ENCODE measurements at places on chromosomes 11 and 22. TPM values are rescaled to one million over a fixed set of nuclear protein-coding genes. Genes with fewer than 3 reads are reported as not detected.

DNA sequence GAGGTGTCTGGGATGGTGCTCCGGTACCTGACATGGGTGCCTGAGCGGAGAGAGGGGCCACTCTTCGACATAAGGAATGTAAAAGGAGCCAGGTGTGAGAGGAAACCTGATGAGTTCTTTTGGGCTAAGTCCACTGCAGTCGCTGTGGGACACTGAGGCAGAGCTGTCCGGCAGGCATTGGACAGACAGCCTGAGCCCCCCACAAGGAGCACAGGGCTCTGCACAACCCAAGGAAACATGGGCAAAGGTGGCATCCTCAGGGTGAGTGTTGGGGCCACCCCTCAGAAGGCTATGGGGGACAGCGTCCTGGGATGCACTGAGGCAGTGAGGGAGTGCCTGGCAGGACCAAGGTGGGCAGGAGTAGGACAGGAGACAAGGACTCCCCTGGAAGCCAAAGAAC is 57.7 kb upstream of the EMID1 start:
- DNase-seq: peak; percentile 40

GRCh38 chr11:65454696-65455456 is 32.3 kb downstream of the NEAT1 start:
- DNase-seq: peak; percentile 95

GRCh38 chr11:62922189-62922589 is 1.0 kb upstream of the CHRM1 start:
- no peak for DNase-seq

DNA sequence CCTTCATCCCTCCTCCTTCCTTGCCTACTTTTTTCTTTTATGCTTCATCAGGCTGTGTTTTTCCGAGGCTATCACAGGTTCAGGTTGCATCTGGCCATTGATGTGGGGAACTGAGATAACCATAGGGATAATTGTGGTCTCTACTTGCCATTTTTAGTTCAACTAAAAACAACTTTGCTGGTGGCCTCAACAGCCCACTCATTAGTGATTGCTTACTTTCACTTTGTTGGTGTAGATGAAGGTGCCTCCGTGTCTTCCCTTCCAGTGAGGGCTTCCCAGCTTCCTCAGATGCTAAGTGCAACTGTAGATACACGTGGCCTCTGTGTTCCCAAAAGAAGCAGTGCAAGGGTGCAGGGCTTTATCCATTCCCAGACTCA is 35.0 kb downstream of the KCNJ1 start:
- DNase-seq: no peak

GRCh38 chr22:48370508-48371325 is 1457.0 kb downstream of the BRD1 start:
- DNase-seq: no peak

DNA sequence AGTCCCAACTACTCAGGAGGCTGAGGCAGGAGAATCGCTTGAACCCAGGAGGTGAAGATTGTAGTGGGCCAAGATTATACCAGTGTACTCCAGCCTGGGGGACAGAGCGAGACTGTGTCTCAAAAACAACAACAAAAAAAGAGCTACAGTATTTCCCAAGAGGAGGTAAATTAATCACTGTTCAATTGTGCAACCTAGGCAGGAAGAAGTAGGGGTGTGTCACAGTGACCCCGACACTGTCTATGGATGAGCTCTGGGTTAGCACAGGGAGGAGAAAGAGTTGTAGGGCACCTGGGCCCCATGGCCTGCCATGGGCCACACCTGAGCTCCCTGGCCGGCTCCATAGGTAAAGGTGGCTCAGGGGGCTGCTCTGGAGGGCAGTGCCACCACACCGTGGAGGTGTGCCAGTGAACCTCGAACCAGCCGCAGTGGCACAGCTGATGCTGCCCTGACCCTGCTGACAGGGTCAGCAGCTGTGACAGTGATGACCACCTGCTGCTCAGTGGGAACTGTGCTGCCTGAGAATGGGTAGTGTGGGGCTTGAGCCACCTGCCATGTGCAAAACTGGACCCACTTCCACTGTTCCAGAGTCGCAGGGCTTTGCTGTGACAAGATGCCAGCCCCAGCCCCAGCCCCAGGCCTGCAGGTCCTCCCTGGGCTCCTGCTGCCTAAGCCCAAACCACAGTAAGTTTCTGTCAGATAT is 84.0 kb upstream of the PITPNB start:
- DNase-seq: no peak

DNA sequence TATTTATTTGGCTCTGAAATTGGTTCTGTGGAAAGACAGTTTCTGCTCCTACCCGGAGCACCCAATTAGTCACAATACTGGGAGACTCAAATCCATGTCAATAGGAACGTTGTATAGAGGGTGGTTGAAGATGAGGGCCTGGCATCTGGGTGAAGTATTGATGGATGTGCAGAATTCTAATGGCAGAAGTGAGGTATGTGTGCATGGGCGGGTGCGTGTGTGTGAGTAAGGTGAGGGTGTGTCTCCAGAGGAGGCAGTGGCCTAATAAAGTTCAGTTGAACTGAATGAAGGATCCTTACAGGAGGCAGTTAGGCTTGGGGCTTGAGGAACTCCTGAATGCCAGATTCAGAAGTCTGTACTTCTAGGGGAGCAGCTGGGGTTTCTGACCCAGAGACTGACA is 71.8 kb upstream of the B3GAT1 start:
- DNase-seq: peak; percentile 11

- DNase-seq: no peak
Observed at GRCh38 chr11:26719289-26719973, 2.4 kb downstream of the SLC5A12 start.

DNA sequence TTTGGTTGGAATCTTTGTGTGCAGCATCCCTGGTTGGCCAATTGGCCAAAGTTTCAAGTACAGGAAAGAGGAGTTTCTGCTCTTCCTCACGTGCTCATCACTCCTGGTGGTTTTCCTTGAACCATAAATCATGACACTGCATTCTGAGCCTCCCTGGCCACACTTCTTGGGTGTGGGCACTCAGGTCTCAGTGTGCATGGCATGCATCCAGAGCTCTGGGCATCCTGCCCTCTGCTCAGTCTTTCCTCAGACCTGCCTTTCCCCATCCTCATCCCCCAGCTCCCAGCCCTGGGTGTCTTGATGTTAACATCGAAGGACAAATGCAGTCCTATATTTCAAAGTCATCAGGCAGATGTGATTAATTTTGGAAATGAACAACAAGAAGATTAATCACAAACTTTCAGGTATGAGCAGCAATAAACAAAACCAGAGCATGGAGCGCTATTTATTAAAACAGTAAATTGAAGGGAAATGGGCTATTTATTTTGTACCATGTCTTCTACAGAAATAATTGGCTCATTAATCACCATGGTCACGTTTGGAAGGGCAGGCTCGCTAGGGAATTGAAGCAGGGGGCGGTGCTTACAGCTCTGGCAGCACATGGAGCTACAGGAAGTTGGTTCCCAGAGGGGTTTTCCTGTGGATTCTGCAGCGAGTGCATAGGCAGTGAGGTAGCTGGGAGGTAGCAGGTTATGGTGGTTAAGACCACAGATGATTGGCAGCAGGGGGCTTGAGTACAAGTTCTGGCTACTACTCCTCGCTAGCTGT is 89.6 kb downstream of the CSNK2A3 start:
- no peak for DNase-seq

DNA sequence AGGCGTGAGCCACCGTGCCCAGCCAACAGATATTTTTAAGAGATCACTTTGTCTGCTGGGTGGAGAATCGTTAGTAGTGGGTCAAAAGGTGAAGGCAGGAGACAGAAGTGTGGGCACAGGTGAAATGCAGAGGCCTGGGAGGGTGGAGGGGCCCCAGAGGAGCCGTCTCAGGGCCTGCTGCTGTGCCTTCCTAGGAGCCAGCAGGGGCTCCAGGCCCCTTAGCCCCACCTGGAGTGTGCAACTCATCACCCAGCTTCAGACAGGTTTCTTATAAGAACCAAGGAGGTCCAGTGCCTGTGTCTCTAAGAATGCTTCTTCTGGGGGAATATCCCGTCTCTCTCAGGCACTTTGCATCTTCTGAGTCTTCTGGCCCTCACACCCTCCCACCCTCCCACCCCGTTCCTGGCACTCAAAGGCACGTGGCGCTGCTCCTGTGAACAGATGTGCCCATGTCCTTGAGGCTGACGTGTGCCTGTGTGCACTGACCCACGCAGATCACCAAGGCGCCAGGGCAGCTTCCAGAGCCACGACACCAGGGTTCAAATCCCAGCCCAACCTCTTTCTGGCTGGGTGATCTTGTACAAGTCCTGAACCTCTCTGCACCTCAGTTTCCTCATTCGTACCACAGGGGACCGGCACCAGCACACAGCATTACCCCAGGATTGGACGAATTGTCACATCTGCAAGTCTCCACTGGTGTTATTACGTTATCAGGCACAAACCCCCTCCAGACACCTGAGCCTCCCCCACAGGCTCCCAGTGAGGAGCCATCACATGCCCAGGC is 3.4 kb downstream of the ARSA start:
- peak; percentile 51 for DNase-seq

GRCh38 chr22:29098296-29098695 is 25.5 kb downstream of the KREMEN1 start:
- no peak for DNase-seq

- no peak for DNase-seq
Observed at GRCh38 chr11:133239575-133239974, 292.7 kb downstream of the OPCML start.

GRCh38 chr22:45886540-45886939 is 90.4 kb downstream of the WNT7B start:
- peak; percentile 34 for DNase-seq

DNA sequence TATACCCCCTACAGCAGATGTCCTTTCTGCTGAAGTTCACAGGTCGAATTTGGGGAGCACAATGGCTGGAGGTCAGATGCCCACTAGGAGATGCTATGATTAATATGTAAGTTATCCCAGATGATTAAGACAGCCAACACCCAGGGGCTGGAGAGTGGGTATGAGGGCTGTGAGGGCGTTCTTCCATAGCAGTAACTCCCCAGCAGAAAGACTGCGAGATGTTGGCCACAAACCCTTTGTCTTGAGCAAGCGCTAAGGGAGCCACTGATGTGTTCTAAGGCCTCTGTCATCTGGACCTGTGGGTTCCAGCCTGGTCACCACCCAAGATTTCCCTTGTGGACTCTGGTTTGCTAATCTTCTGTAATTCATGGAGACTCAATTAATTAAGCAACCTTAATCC is 77.6 kb downstream of the BMAL1 start:
- no peak for DNase-seq

DNA sequence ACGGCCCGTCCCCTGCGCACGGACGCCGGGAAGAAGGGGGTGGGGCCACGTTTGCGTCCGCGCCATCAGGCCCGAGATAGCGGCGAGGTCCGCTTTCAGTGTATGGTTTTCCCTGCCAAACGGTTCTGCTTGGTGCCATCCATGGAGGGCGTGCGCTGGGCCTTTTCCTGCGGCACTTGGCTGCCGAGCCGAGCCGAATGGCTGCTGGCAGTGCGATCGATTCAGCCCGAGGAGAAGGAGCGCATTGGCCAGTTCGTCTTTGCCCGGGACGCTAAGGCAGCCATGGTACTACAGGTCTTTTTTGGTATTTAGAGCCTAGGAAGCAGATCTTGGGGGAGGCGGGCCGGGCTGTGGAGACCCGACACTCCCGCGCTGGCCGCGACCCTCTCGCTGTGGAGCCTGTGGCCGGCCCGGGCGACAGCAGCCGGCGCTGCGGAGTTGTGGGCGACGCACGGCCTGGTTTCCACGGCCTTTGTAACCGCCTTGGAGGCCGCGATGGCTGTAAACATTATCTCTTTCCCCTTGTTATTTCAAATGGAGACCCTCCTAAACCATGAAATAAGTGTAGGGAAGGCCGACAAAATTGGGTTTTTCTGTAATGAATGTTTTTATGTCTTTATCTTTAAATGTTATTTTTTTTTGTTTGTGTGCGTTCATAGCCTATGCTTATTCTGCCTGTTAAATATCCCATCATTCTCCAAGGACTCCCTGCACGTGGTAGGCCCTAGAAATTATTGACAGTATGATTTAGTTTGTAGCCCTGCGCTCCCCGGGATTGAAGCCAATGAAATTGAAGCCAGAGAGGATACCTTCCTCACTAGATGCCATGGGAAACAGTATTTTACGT is at the start of gene AASDHPPT:
Gene AASDHPPT (plus strand): TSS at position 54 of the 847 bp plus-strand sequence. CDS start 49 bp downstream, at position 103.
- no peak for DNase-seq

DNA sequence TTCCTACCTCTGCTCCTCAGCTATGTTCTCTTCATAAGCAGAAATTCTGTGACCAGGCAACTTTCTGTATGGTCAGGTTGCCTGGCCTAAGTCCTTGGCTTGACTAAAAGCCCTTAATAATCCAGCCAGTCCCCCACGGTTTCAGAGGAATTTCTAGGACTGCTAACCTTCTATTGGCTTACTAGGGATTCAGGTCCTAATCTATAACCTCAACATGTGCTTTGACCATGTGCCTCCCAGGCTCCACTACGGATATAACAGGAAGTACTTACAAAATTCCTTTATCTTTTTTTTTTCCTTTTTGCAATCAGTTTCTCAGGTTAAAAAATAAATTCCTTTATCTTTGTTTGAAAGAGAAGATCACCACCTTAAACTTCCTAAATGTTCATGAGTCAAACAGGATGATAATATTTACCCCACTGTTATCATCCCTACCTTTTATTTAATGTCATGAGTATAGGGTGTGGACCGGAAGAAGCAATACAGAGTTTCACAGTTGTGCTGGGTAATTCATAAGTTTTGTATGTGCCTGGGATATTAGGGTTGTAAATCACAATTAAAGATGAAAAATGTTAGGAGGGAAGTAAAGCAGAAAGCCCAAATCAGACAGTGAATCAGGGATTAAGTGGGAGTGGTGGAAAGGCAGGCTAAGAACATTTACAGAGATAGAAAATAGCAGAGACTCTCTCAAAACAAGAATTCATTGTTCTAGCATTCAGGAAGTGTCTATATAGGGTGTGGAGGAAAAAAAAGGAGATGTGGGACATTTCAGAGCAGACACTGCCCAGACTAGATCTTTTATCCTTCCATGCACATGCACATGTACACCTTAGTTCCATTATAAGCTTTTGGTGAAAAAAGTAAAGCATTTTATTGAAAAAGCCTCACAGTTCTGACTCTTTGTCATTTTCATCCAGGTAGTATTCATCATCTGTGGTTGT is 10.7 kb upstream of the POGLUT3 start:
- no peak for DNase-seq

- DNase-seq: no peak
Observed at GRCh38 chr11:22405377-22405776, 67.2 kb downstream of the SLC17A6 start.

- DNase-seq: no peak
Observed at GRCh38 chr11:33874433-33874832, 17.4 kb downstream of the LMO2 start.

DNA sequence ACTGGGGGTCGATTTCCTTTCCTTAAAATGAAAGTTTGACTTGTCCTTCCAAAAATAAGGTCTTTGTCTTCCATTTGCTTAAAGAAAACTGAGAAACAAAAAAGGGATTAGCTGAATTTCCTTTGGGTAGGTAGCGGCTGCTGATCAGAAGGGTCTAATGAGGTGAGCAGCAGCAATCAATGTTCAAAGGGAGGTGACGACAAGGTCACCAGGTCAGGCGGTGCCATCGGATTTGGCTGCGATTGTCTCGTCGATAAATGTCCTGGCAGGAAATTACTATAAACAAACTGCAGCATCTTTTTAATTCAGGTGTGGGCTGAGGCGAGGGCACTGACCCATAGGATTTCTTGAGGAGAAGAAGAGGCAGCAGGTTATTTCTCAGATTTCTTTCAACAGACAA is 480.1 kb downstream of the NTM start:
- DNase-seq: no peak

The BLID gene
- total RNA-seq: not detected

The B3GAT1 gene
- 1.2 TPM for total RNA-seq

The DRD2 gene
- total RNA-seq: not detected

The SCN4B gene
- total RNA-seq: 7.2 TPM

The OR51A4 gene
- not detected for total RNA-seq

The LRRC75B gene
- total RNA-seq: 10.8 TPM

The TRIM29 gene
- total RNA-seq: 3.4 TPM

The TCF20 gene
- 47.4 TPM for total RNA-seq

The CASP4 gene
- 101 TPM for total RNA-seq

The POTEH gene
- not detected for total RNA-seq

The NCAPD3 gene
- total RNA-seq: 17.3 TPM

The KBTBD3 gene
- total RNA-seq: 10.8 TPM

The SMIM35 gene
- total RNA-seq: not detected

All from upper lobe of right lung (tissue), 1 donor.